ENCODE measurements at places on chromosomes 5 and 9.

- DNase-seq = no peak
Observed at GRCh38 chr5:143134269-143134668, 269.2 kb downstream of the NR3C1 start.

- DNase-seq = no peak
Observed at GRCh38 chr9:122228568-122229484, at the start of gene LHX6. Gene LHX6 (minus strand): TSS chr9:122228957. CDS start chr9:122228740, 217 bp downstream.

GRCh38 chr5:79488058-79488457, 25.9 kb downstream of the HOMER1 start:
- no peak for DNase-seq

GRCh38 chr5:119063579-119064379, 7.1 kb upstream of the DMXL1 start:
- DNase-seq = no peak

DNA sequence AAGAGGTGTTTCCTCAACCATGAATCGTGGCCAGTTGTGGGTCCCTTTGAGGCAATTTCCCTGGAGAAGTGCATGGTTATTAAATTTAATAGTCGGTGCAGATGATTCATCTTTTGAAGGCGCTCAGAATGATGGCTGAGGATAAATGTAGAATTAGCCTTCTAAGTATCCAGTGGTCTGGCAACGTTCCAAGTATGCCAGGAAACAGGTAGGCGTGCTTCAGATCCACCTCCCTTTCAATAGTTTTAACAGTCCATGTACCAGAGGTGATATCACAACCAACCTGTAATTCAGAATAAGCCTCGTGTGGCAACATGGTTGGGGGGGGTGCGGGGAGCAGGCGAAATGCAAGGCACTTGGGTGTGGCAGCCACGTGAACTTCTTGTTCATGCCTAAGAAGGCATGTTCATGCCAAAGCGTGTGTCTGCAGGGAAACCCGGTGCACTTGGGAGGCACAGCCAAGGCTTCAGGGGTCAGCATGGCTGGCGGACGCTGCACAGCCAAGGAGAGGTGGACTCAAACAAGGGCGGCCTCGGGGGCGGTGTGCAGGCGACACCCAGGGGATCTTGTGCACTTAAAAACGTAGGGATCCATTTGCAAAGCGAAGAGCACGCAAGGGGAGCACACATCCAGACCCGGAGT, 5.2 kb upstream of the NKD2 start:
- no peak for DNase-seq

DNA sequence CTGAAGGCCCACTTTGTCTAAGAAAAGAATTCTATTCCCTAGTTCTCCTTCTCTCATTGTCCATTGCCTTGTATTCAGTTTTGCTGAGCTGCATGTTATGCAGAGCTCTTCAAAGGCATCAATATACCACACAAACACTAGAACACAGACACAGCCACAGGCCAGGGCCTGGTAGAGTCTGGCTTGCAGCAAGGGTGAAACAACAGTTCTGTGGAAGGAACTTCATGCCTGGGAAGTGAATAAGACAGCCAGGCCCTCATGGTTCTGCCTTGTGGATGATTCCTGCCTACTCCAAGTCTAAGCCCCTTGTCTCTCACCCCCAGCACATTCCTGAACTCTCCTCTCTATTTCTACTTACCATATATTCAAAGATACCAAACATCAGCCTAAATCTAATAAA, 30.8 kb downstream of the KLHL3 start:
- DNase-seq = no peak

- DNase-seq = no peak
Observed at GRCh38 chr5:119328753-119329602, 26.8 kb upstream of the TNFAIP8 start.
